H7 (cell line): ENCODE measurements at places on chromosomes 5 and 9.

DNA sequence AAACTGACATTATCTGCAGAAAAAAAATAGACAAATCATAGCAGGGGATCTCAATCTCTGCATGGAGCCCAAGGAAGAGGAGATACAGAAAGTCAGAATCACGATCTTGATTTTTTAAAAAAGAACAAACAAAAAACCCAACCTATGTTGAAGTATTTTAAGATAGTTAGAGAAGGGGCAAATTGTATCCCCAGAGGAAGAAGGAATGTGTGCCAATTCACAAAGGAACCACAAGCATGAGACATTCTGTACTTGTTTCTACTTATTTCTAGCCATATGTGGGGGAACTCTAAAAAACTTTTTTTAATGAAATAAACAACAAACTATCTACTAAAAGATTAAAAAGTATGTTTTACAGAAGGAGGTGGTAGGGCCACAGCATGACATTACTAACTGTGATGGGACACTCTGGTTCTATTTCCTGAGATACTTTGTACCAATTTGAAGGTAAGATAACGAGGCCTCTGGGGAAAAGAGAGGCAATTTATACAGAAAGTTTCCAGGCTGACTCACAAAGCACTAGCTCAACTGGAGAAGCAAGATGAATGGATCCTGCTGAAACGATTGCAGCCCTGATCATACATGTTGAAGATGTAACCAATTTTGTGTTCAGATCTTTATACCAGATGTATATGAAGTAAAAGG is 22.5 kb downstream of the RANBP3L start:
- DNase-seq, result no peak

DNA sequence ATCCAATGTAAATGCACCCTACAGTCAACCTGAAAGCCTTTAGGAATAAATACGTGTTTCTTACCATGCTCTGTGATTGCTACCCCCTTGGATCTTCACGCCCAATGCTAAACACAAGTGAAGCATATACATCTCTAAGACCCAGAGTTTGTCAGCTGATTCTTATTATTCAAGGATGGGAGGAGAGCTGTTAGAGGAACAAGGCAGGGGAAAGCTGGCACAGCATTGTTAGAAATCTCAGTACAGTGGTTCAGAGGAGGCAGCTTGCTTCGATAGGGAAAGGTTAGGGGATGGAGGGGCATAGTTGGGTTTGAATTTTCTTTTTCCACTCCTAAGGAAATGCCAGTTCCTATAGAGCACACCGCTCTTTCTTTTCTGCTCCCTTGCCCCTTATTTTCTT is 16.7 kb upstream of the TAF11L2 start:
- no peak for DNase-seq

- no peak for DNase-seq
Observed at GRCh38 chr9:92989561-92989960, 42.2 kb downstream of the FGD3 start.

- DNase-seq, result no peak
Observed at GRCh38 chr5:144281784-144282183, 111.1 kb downstream of the KCTD16 start.

DNA sequence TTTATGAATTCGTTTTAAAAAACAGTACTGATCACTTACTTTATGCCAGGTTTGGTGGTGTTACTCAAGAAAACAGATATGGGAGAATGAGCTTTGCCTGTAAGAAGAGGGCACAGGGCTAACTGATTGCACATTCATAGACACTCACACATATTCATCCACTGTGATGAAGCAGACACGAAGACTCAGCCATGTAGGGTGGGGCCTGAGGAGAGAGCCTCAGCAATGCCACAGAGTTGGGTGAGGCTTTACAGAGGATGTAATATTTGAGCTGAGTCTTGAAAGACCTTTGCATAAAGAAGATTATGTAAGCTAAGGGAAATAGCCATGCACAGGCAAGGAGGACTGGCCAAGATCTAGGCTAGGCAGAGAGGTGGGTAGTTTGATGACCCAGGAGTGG is 472.8 kb downstream of the PSAT1 start:
- no peak for DNase-seq

GRCh38 chr9:82404196-82404870 is 415.8 kb downstream of the SPATA31D1 start:
- DNase-seq, result no peak

DNA sequence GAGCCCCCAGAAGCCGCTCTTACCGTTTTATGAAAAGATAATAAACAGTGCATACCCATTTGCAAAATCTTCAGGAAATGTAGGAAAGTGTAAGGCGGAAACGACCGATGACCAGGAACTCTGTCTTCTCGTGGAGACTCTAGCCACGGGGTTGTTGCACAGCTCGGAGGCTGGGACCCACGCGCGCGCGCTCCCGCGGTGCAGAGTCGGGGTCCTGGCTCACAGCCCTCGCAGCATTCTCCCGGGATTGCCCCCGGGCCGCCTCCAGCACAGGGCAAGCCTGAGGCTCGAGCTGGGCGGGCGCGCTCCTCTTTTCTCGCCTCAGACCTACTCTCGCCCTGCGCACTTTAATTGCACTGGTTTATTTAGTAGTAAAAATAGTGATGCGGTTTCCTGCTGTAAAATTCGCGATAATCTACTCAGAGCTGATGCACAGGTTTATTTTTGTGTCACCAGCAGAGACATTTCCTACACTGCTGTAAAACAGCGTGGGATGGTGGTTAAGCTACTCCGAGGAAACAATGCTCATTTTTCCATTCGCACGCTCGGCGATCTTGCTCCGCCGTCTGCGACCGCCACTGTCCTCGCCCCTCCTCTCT is 15.5 kb downstream of the TRIM7 start:
- DNase-seq, result peak; percentile 63

GRCh38 chr5:130871346-130872086 is 293.5 kb downstream of the HINT1 start:
- DNase-seq, result peak; percentile 48

DNA sequence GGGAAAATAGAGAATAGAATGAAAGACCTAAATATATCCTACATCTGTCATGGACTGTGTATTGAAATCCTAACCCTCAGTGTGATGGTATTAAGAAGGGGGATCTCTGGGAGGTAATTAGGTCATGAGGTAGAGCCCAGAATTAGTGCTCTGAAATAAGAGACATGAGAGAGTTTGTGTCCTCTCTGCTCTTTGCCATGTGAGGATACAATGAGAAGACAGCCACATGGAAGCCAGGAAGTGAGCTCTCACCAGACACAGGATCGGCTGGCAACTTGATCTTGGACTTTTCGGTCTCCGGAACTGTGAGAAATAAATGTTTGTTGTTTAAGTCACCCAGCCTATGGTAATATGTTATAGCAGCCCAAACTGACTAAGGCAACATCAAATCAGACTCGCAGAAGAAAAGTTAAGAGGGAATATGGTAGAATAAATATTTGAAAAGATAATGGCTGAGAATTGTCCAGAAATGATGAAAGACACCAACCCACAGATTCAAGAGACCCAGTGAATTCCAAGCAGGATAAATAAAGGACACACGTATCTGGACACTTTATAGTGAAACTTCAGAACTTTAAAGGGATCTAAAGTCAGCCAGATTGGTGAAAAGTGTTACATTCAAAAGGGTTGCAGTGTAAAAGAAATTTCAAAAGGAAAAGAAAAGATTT is 12.7 kb upstream of the SLC36A1 start:
- no peak for DNase-seq

GRCh38 chr9:110320651-110321445 is 16.8 kb downstream of the TXNDC8 start:
- DNase-seq, result no peak

GRCh38 chr5:170570476-170570875 is 66.7 kb downstream of the KCNIP1 start:
- DNase-seq, result no peak

DNA sequence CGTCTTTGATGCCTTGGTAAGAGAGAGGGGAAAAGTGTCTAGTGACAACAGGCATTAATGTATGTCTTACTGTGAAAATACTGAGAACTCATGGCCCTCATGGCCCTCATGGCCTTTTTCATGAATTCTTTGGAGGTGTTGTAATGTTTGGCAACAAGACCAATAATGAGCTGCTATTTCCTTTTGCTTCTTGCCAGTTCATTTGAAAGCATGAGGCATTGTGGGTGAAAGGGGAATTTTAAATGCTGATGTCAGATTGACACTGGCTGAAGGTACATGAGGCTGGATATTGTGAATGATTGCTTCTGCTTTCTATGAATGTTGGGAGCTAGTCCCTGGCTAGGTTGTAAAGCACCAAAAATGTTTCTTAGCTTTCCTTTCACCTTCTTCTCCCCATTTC is 79.2 kb downstream of the DOCK2 start:
- no peak for DNase-seq

DNA sequence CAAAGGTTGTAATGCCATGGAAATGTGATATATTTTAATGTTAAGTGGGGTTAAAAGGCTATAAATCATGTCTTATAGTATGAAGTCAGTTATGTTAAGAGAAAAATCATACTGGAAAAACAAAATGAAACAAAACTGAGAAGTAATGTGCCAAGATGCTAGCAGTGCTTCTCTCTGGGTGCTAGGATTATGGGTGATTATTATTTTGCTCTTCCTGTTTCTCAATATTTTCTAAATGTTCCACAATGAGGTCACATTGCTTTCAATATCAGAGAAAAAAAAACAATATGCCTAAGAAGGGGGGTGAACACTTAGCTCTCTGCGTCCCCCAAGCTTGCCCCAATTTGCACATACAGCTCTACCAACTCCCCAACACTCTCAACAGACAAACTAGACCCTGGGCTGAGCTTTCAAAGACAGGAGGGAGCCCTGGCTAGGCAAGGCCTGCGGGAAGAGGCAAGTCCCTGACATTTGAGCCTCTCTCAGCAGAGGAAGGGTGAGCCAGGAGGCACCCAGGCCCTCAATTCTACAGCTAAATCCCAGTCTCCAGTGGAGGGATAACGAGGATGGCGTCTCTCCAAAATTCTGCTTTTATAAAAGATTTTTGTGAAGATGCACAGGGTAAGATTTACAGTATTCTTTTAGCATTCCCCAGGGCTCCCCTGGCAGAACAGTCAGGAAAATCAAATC is 24.4 kb downstream of the WHRN start:
- no peak for DNase-seq

DNA sequence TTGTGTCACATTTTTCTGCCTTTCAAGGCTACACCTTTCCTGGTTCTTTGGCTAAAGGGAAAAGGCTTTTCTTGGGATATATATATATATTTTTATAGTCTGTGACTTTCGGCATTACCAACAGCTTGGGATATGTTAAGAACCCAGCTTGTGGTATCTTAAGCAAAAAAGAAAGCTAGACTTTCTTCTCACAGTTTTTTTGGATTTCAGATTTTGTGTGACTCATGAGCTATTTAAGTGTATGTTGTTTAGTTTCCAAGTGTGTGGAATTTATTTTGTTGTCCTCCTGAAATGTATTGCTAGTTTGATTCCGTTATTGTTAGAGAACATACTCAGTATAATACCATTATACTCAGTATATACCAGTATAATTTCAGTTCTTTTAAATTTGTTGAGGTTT is 64.8 kb downstream of the ERCC6L2 start:
- DNase-seq, result no peak

DNA sequence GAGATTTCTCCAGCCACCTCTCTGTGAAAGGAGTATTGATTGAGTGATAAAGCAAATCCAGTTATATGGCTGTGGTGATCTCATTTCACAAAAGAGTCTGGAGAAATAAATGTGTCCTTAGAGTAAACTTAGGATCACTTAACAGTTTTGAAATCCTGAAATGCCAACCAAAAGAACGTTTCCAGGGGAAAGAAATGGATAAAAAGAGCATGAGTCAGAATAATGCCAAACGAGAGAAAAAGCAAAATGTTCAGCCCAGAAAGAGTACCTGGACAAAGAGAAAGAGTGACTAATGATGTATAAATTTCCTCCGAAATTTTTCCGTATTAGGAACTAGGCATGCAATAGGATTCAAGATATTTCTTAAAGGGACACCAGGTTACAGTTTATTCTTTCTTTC is 463.1 kb upstream of the CDH10 start:
- DNase-seq, result no peak

GRCh38 chr9:107738789-107739188 is 249.2 kb upstream of the KLF4 start:
- DNase-seq, result no peak

DNA sequence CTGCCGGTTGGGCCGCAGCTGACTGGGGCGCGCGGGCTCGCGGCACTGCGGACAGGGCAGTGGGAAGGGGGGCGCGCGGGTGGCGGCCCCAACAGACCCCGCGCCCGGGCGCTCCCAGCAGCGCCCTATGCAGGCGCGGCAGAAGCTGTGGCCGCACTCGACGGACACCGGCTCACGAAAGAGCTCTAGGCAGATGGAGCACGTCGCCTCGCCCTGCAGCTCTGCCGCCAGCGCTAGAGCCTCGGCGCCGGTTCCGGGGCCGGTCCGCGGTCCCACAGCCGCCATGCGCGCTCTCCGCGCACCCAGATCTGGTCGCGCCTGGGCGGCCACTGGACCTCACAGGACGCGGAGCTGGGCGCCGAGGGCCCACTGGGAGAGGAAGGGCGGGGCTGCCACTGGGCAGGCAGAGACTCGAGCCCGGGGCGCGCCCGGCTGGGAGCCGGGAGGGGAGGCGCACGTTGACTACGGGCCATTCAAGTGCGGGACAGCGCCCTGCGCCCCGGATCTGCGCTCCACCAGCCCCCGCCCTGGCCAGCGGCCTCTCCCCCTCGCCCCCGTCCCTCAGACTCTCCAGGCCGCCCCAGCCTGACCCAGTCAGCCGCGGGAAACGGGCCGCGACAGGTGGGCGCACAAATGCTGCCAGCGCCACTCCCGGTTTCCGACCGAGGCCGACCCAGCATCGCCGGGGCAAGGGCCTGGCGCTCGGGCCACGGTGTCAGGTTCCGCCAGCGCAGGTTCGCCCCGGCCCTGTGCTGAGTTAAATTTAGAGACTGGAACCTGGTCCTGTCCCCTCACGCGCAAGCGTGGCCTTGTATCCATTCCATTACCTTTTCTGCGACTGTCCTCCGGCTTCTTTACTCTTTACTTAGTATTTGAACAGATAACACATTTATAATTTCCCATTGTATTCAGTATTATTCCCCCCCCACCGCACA is at the start of gene TRIM7:
Gene TRIM7, minus strand, starts transcription at position 371 of the 935 bp plus-strand sequence. Its CDS starts 86 bp downstream, at position 285.
- DNase-seq, result peak; percentile 85

DNA sequence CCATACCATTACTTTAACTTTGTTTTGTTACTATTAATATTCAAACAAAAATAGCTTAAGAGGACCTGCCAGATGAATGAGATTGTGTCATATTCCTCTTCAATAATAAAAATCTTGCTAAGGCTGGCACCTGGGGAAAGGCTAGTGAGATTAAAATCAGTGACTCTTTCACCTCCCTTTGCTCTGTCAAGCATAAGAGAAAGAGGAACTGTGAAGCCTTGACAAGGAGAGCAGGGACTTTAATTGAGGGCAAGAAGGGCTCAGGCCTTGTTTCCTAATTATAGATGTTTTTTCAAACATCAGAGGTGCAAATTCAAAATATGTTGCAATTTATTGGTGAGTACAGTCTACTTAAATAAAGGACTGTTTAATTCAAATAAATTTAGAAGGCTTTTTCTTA is 91.7 kb downstream of the SPATA31D1 start:
- DNase-seq, result no peak

- no peak for DNase-seq
Observed at GRCh38 chr9:90044710-90045151, 439.9 kb downstream of the GADD45G start.

- DNase-seq, result peak; percentile 98
Observed at GRCh38 chr9:130578865-130579737, at the start of gene FUBP3. FUBP3 (plus strand) TSS chr9:130579577; CDS start chr9:130579681, 104 bp downstream.
